ENCODE measurements at places on chromosomes 16 and 17. TPM values are rescaled to one million over a fixed set of nuclear protein-coding genes. Genes with fewer than 3 reads are reported as not detected.

CACNA1H gene
- total RNA-seq = 0.63 TPM

IL34 gene
- total RNA-seq = not detected

CIBAR2 gene
- not detected for total RNA-seq

PRAC2 gene
- not detected for total RNA-seq

SMIM5 gene
- 0.25 TPM for total RNA-seq

CCL23 gene
- 0.42 TPM for total RNA-seq

RND2 gene
- total RNA-seq = 0.06 TPM

CRYM gene
- not detected for total RNA-seq

TBX6 gene
- total RNA-seq = 1.7 TPM

DPEP3 gene
- 0.17 TPM for total RNA-seq

SLC52A1 gene
- total RNA-seq = 0.32 TPM

PIMREG gene
- 2.9 TPM for total RNA-seq

CA5A gene
- not detected for total RNA-seq

PYY gene
- not detected for total RNA-seq

CA7 gene
- total RNA-seq = not detected

CES3 gene
- 0.31 TPM for total RNA-seq

MARCHF10 gene
- total RNA-seq = not detected

KRTAP4-1 gene
- not detected for total RNA-seq

BICDL2 gene
- total RNA-seq = 0.17 TPM

SMTNL2 gene
- total RNA-seq = not detected

TRAP1 gene
- 331 TPM for total RNA-seq

CD7 gene
- 284 TPM for total RNA-seq

LGALS9B gene
- total RNA-seq = not detected

ARRB2 gene
- total RNA-seq = 183 TPM

AURKB gene
- total RNA-seq = 112 TPM

SF3B3 gene
- 626 TPM for total RNA-seq

EEF2KMT gene
- total RNA-seq = 35.6 TPM

KIF19 gene
- total RNA-seq = 0.19 TPM

RPS15A gene
- total RNA-seq = 1,651 TPM

TEKT1 gene
- total RNA-seq = not detected

ERI2 gene
- total RNA-seq = 21.8 TPM

KRT33A gene
- not detected for total RNA-seq

EPX gene
- total RNA-seq = not detected

CES5A gene
- total RNA-seq = not detected

ADCY9 gene
- total RNA-seq = 6.1 TPM

TBC1D28 gene
- not detected for total RNA-seq

OVCA2 gene
- total RNA-seq = 48.6 TPM

ZNF19 gene
- total RNA-seq = 4.0 TPM

BAHCC1 gene
- not detected for total RNA-seq

KRT33B gene
- total RNA-seq = not detected

ACSM3 gene
- 10.1 TPM for total RNA-seq

PIP4K2B gene
- 47.1 TPM for total RNA-seq

ZNF423 gene
- not detected for total RNA-seq

CD300LG gene
- total RNA-seq = not detected

All from activated CD8-positive, alpha-beta memory T cell treated with anti-CD3 and anti-CD28 coated beads for 36 hours (primary cell).